ENCODE measurements at places on chromosomes 2 and 18. TPM values are rescaled to one million over a fixed set of nuclear protein-coding genes. Genes with fewer than 3 reads are reported as not detected.

SERPINB11 gene
- total RNA-seq = not detected

POTEC gene
- total RNA-seq = not detected

TUBA3E gene
- not detected for total RNA-seq

BCL2L11 gene
- total RNA-seq = 0.29 TPM

CHPF gene
- 193 TPM for total RNA-seq

C2orf78 gene
- total RNA-seq = not detected

TMEM247 gene
- 0.43 TPM for total RNA-seq

DTNB gene
- 3.7 TPM for total RNA-seq

ACOXL gene
- not detected for total RNA-seq

SMIM21 gene
- total RNA-seq = not detected

GAD1 gene
- 0.22 TPM for total RNA-seq

AMER3 gene
- not detected for total RNA-seq

LYG2 gene
- not detected for total RNA-seq
